GM04504 (cell line): ENCODE measurements at places on chromosomes 16 and 17.

- DNase-seq = no peak
Measured at GRCh38 chr17:6710317-6710716, 2.9 kb downstream of the SLC13A5 start.

- no peak for DNase-seq
Measured at GRCh38 chr16:59213952-59214351, 479.8 kb upstream of the GOT2 start.

DNA sequence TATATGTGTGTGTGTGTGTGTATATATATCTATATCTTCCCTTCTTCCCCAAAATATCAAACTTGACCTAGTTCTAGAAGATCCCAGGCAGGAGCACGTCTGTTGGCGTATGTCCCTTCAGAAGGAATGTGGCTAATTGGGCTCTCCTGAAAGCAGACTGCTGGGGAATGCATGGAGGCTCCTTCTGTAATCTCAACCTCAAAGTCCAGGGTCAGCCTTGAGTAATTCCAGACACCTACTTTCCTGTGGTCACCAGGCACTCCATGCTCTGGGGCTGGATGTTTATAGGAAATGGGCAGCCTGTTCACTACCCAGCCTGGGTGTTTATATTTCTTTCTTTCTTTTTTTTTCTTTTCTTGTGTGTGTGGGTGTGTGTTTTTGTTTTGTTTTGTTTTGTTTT is 13.4 kb downstream of the BCO1 start:
- DNase-seq = no peak

- no peak for DNase-seq
Measured at GRCh38 chr16:77863250-77863649, 74.9 kb downstream of the VAT1L start.

DNA sequence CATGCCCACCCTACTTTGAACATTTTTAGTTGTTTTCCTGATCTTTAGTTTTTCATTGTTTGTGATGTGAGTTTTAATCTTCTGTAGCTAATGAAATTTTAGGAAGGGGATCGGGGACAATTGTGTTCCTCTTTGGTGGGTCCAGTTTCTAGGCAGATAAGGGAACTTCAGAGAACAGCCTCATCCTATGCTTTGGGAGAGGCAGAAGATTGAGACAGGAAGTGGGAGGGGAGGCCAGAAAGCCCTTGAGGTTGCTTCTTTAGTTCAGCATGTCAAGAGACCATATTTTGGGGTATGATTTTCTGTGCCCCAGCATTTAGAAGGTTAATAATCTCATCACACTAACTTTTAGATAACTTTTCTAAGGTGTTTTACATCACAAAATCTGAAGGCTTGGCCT is 191.0 kb downstream of the TANC2 start:
- no peak for DNase-seq

GRCh38 chr17:61351745-61352407 is 47.8 kb upstream of the TBX2 start:
- DNase-seq = no peak
